Activated T-cell treated with anti-CD3 and anti-CD28 coated beads, Interleukin-2, amount 50 U/mL, for 48 hours (primary cell): ENCODE measurements at places on chromosomes 5 and 9.
A peak's percentile ranks its signal among the peaks of the same experiment; 100 is the strongest.

GRCh38 chr9:118732998-118733397, 636.2 kb downstream of the BRINP1 start:
- no peak for DNase-seq

GRCh38 chr9:101463397-101463796, 27.8 kb upstream of the ALDOB start:
- no peak for DNase-seq

DNA sequence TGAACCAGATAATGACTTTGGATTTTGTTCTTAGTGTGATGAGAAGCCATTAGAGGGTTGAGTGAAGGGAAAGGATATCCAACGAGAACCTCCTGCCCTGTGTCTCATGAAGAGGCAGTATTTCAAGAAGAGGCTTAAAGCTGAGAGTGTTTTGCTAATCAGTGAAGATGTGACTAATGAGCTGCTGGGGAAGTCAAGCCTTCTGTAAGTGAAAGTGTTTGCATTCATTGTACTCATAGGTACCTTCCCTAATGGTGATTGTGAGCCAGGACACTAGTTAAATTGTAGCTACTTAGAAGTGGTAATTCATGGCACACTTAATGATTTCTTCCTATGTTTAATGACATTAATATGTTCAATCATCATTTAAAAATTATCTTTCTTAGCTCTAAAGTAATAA, 23.7 kb downstream of the PIP5K1B start:
- no peak for DNase-seq

DNA sequence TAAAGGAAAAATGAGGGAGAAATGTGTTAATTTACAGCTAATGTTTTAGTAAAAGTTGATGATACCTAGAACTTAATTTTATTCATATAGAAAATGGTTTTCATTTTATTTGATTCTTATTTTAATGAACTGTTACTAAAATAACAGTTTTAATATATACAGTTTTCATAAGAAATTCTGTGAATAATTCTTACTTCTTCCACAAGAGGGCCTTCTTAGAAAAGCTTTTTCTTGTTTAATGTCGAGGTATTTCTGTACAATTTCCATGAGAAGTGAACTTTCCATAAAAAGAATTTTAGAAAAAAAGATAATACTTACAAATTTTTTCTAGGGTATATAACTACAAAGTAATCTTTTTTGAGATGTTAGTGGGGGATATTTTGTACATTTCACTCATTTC, 73.9 kb downstream of the KLF9 start:
- DNase-seq: no peak

- DNase-seq: peak; percentile 92
Measured at GRCh38 chr5:157142317-157143126, at the start of gene MED7. Gene MED7 (minus strand): TSS chr5:157142865. CDS start chr5:157139431, 3,434 bp downstream.
